ENCODE measurements at places on chromosomes 3 and 15. TPM values are rescaled to one million over a fixed set of nuclear protein-coding genes. Genes with fewer than 3 reads are reported as not detected.

The CACNA2D2 gene
- total RNA-seq: 0.12 TPM

The ADGRG7 gene
- not detected for total RNA-seq

The GABRB3 gene
- total RNA-seq: 0.85 TPM

The ATR gene
- 27.9 TPM for total RNA-seq

The TRMT10C gene
- 21.0 TPM for total RNA-seq

The DUOXA2 gene
- total RNA-seq: not detected

The MKRN2OS gene
- not detected for total RNA-seq

The SKOR1 gene
- total RNA-seq: 0.49 TPM

The SLC9C1 gene
- total RNA-seq: 1.3 TPM

The CSTA gene
- total RNA-seq: 3.7 TPM

The KCNAB1 gene
- total RNA-seq: not detected

The CPNE9 gene
- total RNA-seq: not detected

The MYEF2 gene
- 2.9 TPM for total RNA-seq

All from hair follicle dermal papilla cell (primary cell).